ENCODE measurements at places on chromosomes 6 and 20.

GRCh38 chr20:58587467-58587866, 63.6 kb upstream of the STX16 start:
- no peak for DNase-seq

- no peak for DNase-seq
These were observed at the start of gene APOM for GRCh38 chr6:31655349-31656237. Gene APOM (plus strand): TSS chr6:31655894. CDS start chr6:31655967, 73 bp downstream.

GRCh38 chr20:56451056-56451765, 17.2 kb upstream of the RTF2 start:
- DNase-seq, result no peak

- DNase-seq, result no peak
These were observed 49.8 kb upstream of the THEMIS start for GRCh38 chr6:127950566-127951145.

DNA sequence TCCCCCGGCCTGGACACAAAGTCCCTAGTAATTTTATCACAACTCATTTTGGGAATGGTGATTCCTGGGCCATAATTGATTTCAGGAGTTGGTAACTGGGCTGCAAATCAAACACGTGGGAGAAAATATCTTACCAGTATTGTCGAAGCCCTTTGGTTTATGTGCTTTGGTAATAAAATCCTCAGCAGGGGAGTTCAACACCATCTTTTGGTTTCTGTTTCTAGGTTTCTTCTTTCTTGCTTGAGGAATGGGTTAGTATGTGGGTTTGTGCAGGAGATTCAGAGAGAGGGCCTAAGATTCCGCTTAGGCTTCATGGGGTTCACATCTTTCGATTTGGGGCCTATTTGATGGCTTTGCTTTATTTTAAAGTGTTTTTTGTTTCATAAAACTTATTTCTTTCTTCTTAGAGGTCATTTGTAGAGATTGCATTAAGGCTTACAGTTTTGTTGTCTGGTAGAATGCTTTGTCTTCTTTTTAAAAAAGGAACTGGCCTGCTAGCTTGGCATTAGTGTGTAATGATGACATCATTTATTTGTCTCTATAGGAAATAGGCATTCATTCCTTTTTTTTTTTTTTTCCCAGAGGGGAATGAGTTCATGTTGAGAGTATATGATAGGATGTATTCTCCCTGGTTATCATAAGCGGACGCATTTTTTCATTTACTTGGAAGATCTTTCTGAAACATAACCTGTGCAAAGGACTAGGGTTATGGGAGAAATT, 45.8 kb downstream of the CYP24A1 start:
- DNase-seq, result no peak

GRCh38 chr6:87755708-87756671, 54.0 kb upstream of the AKIRIN2 start:
- DNase-seq, result no peak

DNA sequence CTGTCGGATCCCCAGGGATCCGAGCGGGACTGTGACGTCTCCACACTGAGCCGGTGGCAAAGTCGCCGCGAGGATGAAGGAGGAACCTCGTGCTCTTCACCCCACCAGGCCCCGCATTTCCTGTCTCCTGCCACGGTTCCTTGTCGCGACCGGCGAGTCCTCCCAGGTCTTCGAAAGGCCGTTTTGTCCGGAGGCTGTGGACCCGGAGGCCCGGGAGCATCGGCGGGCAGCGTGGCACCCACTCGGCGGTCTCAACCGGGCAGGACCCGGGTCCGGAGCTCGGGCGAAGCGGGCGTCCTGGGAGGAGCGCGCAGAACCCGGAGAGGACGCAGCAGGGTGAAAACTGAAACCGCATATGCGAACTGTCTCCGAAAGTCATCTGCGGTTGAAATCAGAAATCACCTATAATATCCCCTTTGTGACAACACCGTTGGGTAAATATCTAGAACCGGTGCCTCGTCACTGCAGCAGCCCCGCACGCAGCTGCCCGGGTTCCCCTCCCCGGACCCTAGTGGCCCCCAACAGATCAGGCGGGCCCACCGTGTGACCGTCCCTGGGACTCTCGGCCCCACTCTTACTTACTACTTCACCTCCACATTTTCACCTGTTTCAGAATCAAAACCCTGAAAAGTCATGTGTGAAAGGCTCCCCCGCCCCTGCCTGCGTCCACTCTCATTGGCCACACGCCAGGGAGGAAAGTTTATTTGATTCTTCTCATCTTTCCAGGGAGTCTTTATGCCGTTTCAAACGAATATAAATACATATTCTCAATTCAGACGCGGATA, 3.1 kb upstream of the ULBP2 start:
- DNase-seq, result no peak

DNA sequence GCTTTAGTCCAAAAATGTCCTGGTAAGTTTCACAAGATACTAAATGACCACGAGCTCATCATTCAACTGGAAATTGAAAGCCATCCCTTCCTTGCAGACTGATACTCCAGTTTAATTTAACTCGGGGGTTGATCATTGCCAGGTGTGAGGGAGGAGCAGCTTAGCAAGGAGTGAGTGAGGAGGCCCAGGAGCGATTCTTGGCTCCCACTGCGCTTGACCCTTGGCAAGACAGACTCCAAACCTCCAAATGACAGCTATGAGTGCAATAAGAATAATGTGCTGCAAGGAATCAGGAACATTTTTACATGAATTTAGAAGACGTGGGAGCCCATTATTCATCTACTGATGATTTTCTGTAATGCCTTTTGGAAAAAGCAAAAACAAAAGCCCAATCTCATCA, 64.9 kb downstream of the LAMA4 start:
- no peak for DNase-seq

DNA sequence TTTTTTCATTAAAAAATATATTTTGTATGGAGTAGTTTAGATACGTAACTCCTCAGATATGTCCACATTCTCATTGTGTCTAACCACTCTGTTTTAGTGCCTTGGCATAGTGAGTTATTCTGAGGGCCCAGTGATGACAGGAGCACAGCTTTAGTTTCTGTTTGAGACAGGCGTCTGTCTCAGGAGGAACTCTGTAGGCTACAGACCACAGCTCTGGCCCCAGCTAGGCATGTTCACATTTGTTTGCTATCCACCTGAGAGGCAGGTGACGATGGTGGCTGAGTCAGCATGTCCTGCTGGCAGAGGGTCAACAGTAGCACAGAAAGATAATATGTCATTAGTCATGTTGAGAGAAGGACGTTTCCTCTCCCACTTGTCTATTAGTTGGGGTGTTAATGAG, 16.3 kb downstream of the LRRC1 start:
- no peak for DNase-seq

Data from globus pallidus (tissue), 1 donor.